ENCODE measurements at places on chromosomes 3 and 15. TPM values are rescaled to one million over a fixed set of nuclear protein-coding genes. Genes with fewer than 3 reads are reported as not detected.

STRIT1 gene
- polyA plus RNA-seq = 1.8 TPM

ACKR4 gene
- polyA plus RNA-seq = 1.1 TPM

ISL2 gene
- not detected for polyA plus RNA-seq

GRCh38 chr3:66053550-66054094, 14.9 kb upstream of the MAGI1 start:
- no peak for DNase-seq

DNA sequence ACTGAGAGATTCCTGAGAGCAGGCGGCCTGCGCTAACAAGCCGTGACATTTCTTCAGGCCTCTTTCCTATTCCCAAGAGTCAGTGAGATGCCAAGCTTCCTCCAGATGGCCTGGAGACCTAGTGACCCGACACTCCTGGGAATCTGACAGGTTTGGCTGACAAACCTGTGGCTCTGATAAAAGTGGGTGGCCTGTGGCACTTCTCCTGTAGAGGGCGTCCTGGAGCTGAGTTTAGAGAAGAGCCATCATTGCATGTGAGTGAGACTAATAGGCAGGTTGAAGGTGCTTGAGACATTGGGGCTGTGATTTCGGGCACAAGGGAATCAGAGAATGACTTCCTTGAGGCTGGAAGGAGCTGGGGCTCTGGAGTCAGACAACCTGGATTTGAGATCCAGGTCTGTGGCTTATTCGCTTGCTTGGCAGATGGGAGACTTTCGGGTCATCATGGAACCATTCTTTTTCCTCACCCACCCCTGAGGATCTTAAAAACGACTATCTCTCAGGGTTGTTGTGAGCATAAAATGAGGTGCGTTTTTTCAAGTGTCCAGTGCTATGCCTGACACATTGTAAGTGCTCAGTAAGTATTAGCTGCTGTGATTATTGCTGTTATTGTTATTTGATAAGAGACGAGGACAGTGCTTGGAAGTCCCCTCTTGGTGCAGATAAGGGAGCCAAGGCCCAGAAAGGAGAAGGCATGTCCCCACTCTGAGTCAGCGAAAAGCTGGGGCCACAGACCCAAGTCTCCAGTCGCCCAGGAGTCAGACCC, 77.2 kb downstream of the SCN10A start:
- DNase-seq = peak; percentile 4

GRCh38 chr3:117019082-117019713, 309.6 kb downstream of the TUSC7 start:
- peak; percentile 83 for DNase-seq

- DNase-seq = peak; percentile 81
Observed at GRCh38 chr15:73926219-73927002, at the start of gene LOXL1. Gene LOXL1 (plus strand): TSS chr15:73926462. CDS start chr15:73926784, 322 bp downstream.
